ENCODE measurements at places on chromosomes 5 and 9. TPM values are rescaled to one million over a fixed set of nuclear protein-coding genes. Genes with fewer than 3 reads are reported as not detected.

ACOT12 gene
- not detected for total RNA-seq

GLRA1 gene
- not detected for total RNA-seq

NINJ1 gene
- 14.6 TPM for total RNA-seq

RBM27 gene
- total RNA-seq = 6.6 TPM

ADRB2 gene
- total RNA-seq = 0.16 TPM

Measured in fibroblast of the aortic adventitia (primary cell).